ENCODE measurements at places on chromosomes 2 and 18.

DNA sequence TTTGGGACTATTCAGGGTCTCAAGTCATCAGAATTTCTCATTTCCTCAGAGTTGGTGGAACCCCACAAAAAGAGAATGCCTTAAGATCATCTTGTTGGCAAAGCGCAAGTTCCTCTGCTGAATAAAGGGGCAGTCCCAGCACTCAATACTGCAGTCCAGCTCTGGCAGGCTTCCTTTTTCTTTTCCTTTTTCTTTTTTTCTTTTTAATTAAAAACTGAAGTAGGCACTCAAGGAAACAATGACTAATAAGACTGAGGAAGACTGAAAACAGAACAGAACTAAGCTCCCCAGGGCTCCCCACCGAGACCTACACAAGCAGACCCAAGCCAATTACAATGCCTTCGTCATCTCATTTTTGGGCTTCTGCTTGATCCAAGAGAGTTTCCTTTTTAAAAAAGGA, 82.0 kb downstream of the STK39 start:
- DNase-seq: no peak

DNA sequence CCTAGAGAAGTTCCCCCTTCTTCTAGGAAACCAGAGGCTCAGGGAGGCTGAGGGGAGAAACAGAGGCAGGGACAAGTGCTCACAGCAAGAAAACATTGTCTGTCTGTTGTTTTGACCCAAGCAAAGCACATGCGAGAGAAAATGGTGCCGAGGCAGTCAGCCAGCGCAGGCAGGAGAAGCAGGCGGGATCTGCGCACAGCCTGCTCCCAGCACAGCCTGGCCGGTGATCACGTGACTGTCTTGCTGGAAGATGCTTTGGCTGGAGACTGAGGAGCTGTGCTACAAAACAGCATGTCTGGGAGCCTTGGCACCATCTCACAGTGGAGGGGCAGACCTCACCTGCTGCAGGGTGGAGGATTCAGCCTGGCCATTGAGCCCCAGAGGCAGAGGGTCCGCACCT, 93.7 kb upstream of the MYCN start:
- DNase-seq: no peak

DNA sequence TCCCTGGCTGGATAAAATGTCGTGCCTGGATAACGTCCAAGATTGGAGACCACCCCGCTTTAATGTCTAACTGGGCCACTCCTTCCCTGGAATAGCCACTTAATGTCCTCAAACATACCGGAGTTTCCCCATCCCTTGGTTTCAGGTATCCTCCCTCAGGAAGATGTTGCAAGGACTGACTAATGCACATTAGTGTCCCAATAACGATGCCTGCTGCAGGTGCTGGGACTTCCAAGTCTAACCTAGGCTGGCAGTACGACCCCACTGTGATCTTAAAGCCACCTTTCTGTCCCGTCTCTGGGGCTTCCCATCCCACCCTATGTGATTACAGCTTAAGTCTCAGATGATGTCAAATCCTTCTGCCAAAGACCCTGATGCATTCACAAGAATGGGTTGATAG, 1.1 kb upstream of the ATP6V1C2 start:
- no peak for DNase-seq

- DNase-seq: peak; percentile 40
These were observed 191.9 kb upstream of the TCF4 start for GRCh38 chr18:55779691-55780585.

GRCh38 chr2:205561441-205561840, 120.9 kb upstream of the NRP2 start:
- no peak for DNase-seq

DNA sequence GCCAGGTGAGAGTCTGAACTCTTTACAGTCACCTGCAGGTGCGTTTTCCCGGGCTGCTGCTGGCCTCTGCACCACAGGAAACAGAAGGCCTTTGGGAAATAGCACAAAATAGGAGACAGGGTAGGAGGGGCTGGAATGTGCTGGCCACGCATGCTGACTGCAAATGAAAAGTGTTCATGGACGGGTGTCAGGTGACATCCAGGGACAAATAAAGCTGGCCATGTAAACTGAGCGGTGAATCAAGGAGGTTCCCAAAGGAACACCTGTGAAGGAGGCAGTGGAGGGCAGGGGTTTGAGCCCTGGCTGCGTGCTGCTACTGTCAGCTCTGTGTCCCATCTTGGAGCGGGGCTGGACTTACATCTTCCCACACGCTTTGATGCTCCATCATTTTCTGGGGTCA, 42.4 kb upstream of the GBX2 start:
- no peak for DNase-seq

GRCh38 chr2:212223696-212224095, 314.9 kb downstream of the ERBB4 start:
- DNase-seq: no peak

DNA sequence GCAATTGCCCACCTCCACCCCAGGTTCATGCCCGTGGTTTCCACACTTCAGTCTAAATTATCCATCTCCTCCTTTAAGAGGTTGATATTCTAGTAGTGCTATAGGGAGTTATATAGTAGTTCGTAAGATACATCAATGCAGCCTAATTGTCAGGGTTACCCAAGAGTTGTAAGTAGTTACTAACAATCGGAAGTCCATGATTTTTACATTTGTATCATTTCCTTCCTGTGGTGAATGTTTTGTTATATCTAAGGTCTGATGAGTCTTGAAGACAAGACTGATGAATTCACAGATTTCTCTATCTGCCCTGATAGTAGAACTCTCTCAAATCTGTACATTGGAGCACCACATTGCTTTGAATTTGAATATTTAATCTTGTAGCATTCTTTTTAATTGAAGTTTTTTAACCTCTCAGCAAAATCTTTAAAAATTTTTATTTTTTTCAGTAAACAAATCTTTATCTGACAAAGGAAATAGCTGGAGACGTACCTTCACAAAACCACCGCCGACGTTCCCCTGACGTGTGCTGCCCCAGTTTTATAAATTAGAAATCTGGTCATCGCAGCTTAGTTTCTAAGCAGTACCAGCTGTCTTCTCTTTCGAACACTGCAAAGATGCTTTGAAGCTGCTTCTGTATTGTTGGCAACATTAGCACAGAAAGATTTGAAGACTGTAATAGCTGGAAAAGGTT, 264.5 kb downstream of the SOCS6 start:
- no peak for DNase-seq

DNA sequence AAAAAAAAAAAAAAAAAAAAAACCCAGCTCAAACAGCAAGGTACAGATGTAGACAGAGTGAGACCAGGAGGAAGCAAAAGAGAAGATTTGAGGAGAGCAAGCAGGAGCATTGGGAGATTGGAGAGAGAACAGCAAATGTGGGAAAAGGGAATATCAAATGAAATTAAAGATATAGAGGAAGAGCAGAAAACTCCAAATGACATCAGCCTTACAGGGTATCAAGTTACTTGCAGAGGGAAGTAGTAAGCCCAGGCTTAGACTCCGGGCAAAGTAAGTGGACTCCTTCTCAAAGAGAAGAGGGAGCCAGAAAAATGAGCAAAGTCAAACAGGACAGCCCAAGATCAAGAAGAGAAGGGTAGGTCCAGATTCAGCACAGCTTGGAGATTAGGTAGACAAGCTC, 93.3 kb upstream of the PPP1CB start:
- no peak for DNase-seq

DNA sequence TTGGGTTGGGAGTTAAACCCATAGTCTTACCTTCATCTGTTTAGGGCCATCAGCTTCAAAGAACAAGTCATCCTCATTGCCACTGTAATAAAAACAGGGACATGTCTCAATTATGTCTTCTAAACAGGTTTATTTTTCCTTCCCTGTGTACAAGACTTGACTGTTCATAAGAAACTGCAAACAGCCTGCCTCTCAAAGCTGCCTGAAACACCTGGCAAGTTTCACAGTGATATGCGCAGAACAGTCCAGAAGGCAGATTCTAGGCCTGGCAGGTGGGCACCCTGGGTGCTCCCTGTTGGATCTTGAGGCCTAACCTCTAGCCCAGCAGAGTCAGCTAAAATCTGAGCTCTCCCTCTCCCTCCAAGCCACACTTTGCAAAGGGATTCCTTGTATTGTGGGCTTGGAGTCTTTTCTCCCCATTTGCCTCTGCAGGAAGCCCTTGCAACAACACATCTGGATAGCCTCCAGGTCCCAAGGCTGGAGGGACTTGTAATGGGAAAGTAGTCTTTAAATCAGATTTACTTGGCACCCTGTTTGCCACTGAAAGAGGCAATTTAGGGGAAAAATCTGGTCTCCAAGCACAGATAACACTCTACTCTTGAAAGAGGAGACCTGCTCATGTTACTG, 930 bp downstream of the IL1B start:
- no peak for DNase-seq

DNA sequence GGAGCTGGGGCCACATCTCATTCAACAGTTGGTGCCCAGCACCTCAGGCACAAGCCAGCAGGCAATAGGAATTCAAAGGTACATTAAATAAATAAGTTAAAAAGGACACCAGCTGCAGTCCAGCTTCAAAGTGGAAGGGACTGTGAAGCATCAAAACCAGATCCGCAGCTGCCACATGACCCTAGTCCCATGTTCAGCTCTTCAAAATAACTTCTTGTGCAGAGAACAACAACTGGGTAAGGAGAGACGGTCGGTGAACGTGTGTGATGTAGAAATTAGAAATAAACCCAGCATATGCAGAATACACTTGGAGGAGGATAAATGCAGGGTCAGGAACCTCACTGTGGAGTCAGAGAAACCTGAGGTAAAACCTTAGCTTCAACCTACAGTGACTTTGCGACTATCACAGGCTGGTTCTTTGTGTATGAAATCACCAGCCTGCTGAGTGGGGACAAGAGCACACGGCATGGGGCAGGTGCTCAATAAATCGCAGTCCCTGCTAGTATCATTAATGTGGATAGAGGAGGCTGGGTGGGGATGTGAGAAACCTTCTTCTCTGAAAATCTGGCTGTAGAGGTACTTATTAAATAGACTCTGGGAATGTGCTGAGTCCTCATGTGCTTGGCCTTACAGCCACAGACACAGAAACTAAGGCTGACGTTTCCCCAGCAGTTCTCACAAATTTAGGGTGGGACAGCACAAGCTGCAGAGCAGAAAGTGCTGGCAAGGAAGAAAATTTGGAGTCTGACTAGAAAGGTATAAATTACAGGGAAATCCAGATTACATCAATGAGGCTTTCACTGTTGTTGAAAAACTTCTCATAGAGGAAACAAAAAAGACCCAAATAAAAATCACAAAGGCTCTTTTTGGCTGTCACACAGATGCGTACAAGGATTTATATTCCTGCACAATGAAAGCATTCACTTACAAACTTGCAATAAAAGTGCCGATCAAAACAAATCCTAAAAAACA, 20.7 kb downstream of the FBXO15 start:
- DNase-seq: no peak

DNA sequence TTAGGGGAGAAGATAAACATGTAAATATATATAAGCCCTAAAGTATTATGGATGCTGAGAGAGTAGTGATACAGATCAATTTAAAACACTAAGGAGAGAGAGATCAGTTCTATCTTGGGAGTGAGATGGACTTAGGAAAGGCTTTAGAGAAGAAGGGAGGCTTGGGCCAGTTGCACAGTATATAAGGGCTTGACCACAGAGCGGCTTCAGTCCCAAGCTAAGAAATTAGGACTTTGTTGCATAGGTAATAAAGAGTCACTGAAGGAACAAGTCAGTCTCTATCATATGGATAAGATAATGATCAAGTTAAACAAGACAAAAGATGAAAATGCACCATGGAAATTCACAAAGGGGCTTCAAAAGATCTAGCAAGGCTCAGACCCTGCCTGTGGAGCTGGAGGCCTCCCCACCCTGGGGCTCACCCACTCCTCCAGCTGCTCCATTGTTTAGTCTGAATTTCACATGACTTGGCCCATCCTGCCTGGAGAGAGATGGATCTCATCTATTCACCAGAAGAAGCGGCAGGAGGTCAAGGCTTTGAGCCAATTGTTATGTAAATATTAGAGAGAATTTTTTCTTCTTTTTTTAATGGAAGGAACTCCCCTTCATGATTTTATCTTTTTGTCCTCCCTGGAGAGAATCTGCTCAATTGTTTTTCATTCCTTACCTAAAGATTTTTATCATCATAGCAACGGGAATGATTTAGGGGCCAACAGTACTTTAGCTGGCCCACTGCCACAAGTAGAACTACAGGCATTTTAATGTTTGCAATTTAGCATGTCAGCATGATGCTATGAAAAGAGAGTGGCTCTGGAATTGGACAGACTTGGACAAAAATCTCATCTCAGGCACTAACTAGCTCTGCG, 44.0 kb downstream of the GYPC start:
- DNase-seq: no peak

DNA sequence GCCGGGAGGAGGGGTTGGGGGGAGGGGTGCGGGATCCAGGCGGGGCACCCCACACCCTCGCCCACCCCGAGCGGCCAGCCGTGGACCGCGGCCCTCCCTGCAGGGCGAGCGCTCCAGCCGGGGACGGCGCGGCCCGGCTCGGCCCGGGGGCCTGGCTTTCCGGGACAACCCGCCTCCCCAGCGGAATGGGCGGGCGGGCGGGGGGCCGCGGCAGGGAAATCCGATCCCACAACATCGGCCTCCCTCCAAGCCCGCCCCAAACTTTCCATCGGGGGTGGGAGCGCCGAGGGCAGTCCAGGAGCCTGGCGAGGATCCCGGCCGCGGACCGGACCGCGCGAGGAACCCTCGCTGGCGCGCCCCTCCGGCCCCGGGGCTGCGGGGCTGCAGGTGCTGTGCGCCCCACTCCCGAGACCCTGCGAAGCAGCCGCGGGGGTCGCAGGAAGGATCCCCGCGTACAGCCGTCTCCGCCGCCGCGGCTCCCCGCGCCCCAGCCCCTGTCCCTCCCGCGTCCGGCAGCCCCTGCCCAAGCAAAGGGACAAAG, 529 bp downstream of the SEMA4C start:
- DNase-seq: peak; percentile 83

- no peak for DNase-seq
These were observed 657.2 kb downstream of the RNF144A start for GRCh38 chr2:7574385-7574784.

DNA sequence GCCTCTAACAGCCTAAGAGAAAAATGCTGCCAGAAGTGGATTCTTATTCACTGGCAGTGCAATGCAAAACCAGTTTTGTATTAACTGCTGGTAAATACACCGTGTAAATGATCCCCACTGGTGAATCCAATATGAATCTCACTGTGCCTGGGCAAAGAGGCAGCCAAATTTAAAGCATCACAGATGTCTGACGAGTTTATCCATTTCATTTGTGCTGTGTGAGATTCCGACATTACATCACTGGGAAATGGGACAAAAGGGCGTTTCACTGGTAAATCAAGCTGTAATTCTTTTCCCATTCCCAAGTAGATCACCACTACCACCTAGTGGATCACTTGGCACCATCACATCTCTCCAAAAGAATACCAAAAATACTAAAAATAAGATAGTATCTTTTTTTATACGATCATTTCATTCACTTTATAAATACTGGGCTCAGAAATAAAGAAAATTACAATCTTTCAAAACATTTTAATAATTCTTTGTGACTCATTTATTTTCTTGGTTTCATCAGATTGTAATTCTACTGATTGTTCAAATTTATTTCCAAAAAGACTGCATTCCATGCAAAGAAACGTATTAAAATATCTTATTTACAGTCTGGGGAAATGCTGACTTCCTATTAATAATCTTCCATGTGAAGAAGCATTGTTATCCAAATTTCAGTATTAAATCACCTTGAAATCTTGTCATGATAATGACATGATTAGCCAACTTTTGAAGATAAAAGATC, 125.6 kb downstream of the GRB14 start:
- peak; percentile 9 for DNase-seq

GRCh38 chr2:212939777-212940531, 211.5 kb downstream of the IKZF2 start:
- DNase-seq: peak; percentile 4

- DNase-seq: peak; percentile 64
These were observed 8.9 kb upstream of the SKOR2 start for GRCh38 chr18:47260120-47260923.
